Right kidney (tissue), 9 donors: ENCODE measurements at places on chromosomes 2 and 18.

GRCh38 chr2:152222975-152223637, 47.5 kb upstream of the STAM2 start:
- peak; percentile 67 for DNase-seq

- no peak for DNase-seq
These were observed 325.4 kb downstream of the ZEB2 start for GRCh38 chr2:144194326-144195071.

GRCh38 chr2:239264838-239265651, 135.8 kb downstream of the HDAC4 start:
- DNase-seq: no peak

DNA sequence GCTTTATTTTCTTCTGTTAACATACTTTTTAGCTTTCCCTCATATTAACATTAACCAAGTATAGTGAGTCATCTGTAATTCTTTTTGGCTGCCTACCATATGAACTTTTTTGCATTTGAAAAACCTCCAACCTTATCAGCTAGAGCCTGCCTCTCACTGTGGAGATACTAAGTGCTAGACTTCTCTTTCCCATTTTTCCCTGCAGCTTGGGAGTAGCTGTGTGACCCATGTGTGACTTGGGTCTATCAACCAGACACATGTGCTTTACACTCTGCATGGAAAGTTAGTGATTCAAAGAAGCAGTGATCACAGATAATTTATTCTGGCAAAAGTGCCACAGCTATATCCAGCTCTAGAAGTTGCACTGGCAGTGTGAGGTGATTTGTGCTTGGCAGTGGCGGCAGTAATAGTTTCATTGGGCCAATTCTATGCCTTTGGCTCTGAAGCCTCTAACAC, 36.3 kb downstream of the PREPL start:
- no peak for DNase-seq

- DNase-seq: no peak
These were observed 130.2 kb downstream of the INHBB start for GRCh38 chr2:120476141-120476540.

DNA sequence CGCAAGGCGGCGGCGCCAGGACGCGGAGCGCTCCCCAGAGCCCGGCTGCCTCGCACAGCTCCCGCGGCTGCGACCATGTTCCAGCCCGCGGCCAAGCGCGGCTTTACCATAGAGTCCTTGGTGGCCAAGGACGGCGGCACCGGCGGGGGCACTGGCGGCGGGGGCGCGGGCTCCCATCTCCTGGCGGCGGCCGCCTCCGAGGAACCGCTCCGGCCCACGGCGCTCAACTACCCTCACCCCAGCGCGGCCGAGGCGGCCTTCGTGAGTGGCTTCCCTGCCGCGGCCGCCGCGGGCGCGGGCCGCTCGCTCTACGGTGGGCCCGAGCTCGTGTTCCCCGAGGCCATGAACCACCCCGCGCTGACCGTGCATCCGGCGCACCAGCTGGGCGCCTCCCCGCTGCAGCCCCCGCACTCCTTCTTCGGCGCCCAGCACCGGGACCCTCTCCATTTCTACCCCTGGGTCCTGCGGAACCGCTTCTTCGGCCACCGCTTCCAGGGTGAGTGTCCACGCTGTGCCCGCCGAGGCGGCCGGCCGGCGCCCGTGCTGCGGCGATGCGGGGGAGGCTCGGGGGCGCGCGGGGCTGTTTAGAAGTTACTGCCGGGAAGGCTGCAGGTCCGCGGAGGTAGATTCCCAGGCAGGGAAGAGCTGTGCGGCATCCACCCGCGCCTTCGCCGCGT, 696 bp downstream of the EMX1 start:
- peak; percentile 82 for DNase-seq

GRCh38 chr2:151243468-151243867, 18.2 kb downstream of the RBM43 start:
- DNase-seq: no peak

GRCh38 chr18:316393-316792, 48.5 kb upstream of the THOC1 start:
- DNase-seq: no peak

DNA sequence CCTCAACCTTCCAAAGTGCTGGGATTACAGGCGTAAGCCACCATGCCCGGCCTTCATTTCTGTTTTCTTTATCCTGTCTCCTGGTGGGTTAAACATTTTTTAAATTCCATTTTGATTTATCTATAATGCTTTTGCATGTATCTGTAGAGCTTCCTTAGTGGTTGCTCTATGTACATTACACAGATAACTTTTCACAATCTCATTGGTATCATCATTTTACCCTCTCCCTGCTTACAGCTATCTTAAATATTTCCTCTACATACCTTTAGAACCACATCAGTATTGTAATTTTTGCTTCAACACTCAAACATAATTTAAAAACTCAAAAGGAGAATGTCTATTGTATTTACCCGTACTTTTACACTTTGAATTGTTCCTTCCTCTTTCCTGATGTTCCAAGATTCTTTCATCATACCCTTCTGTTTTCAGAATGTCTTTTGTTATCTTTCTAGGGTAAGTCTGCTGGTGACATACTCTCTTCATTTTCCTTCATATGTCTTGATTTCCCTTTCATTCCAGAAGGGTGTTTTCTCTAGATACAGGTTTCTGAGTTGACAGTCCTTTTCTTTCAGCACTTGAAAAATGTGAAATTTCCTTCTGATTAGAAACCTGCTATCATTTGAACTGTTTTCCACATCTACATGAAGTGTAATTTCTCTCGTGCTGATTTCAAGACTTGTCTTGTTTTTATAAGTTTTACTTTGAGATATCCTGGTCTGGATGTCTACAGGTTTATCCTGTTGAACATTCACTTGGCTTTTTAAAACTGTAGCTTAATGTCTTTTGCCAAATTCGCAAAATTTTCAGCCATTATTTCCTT, 21.9 kb downstream of the PPP3R1 start:
- no peak for DNase-seq

DNA sequence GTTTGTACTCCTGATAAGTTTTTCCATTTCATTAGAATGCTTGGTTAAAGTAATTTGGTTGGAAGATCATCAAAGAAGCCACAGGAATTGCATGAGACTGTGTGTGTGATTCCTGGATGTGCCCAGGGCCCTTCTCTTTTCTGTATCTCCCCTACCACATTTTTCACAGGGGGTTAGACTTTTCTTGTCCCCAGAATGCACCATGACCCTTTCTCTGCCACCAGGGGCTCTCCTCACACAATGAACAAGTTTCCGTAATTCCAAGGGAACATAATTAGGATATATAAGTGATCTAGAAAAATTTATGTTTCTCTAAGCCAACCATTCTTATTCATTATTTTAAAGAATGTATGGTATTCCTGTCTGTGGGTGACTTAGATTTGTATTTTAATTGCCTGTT, 291.8 kb downstream of the NEDD4L start:
- no peak for DNase-seq

DNA sequence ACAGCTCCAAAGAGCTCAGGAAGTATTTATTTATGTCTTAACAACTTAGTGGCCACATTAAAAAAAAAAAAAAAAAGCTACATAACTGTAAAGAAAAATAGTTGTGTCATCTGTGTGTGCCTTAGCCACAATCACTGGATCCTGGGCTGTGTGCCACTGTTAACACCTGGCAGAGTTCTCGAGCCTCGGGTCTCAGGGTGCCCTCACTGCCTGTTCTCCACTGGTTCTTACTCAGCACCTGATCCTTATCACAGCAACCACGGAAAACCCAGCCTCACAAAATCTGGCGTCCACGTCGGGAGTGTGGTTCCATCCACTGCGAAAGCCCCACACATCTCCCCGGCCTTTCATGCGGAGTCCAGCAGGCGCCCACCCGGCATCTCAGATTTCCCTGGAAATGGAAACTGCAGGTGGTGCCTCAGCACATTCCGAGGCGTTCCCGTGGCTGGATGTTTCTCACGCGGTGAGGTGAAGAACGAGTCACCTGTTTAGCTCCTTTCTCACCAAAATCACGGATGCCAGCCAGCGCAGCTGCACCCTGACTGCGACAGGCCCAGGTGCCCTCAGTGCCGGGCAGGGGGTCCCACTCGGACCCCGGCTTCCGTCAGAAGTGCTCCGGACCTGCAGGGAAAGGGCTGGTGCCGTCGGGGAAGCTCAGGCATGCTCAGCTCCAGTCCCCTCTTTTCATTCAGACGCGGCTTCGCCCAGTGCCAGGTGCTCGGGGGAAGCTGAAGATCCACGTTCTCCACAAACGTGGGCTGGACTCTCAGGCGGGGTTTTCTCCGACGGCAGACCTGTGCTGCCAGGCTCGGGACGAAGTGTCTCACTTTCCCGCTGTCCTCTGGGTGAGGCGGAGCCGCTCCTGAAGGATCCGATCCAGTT, 198.7 kb upstream of the SALL3 start:
- DNase-seq: no peak

GRCh38 chr2:94986392-94986963, 39.0 kb upstream of the MAL start:
- no peak for DNase-seq

- no peak for DNase-seq
These were observed 115.4 kb downstream of the ACTR3 start for GRCh38 chr2:114005110-114005783.

GRCh38 chr2:221415789-221416188, 156.3 kb downstream of the EPHA4 start:
- no peak for DNase-seq

DNA sequence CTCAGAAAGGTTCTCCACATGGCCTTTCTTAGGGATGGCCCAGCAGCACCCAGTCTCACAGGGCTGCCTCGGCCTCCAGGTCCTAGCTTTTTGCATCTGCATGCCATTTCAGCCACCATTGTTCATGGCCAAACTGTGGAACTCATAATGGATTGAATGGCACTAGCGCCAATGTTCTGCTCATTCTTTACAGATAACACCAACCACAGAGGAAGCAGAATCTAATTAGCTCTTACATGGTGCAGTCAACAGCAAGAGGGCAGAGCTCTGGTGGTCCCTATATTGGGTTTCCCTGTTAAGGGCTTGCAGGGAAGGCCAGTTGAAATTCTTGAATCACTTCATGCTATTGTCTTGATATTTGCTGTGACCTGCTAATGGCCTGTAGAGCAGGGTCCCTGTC, 45.6 kb downstream of the ARL4C start:
- DNase-seq: no peak

- peak; percentile 16 for DNase-seq
These were observed 86.0 kb downstream of the CDC42EP3 start for GRCh38 chr2:37585295-37585908.

DNA sequence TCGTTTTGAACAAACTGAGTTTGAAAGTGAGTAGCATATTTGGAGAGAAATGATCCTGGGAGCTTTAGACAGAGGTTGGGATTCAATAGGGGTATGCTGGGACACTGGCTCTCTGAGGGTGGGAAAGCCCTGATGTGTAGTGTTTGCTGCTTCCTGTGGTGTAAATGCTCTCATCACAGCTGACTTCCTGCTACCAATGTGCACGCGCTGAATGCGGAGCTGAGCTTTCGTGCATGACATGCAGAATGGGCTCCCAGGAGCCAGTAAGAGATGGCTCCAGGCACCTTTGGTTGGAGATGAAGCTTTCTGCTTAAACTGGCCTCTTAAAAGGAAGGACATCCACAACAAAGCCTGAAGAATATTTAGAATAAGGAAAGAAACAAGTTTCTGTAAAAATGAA, 224.1 kb upstream of the CCDC150 start:
- DNase-seq: no peak

DNA sequence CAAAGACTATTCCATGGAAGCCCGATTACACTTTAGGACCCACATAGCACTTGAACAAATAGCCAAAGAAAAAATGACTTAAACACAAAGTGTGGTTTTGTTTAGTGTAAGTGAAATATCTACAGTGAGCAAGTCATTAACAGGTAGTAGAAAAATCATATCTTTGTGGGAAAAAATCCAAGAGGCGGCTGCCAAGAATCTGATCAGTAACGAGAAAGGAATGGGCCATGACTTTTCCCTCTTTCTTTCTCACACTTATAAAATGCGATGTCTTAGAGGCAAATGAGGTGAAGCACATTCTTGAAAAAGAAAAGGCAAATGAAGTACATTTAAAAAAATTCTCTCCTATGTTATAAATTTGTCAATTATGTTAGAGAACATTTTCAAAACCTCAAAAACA, 12.9 kb upstream of the GEMIN6 start:
- no peak for DNase-seq

GRCh38 chr2:228828397-228828796, 442.7 kb downstream of the PID1 start:
- no peak for DNase-seq

GRCh38 chr2:232860593-232861241, 9.3 kb upstream of the SNORC start:
- DNase-seq: no peak

DNA sequence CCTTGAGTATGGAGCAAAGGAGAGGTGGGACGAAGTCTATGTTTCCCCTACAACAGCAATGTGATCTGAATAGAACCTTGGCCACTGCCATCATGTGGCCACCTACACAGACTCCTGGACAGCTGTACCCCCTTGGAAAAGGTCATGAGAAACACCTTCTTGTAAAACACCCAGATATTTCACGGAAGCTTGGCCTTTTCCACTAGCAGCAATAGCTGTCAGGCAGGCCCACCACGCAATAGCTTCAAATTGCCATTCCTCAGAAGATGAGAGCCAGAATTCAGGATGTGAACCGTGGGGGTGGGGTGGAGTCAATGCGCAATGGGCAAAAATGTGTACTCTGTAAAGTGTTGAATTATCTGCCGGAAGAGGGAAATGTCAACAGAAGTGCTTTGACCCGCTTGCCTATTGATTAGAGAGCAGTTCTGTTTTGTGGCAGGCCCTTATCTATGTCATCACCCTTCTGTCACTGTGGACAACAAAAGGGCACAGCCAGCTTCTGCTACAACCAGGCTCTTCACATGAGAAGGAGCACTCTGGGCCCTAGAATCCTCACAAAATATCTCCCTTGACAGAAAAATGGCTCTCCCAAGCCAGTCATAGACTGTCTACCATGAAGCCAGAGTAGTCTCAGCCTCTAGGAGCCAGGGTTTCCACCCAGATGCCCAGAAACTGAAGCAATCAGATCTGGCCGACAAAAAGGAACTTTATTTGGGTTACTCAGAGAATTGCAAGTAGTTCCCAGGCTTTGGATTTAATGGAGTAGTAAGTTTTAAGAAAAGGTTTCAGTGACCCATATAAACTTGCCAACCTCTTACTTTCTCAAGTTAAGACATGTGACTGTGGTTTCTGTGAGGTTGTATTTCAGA, 9.5 kb downstream of the INPP1 start:
- no peak for DNase-seq

DNA sequence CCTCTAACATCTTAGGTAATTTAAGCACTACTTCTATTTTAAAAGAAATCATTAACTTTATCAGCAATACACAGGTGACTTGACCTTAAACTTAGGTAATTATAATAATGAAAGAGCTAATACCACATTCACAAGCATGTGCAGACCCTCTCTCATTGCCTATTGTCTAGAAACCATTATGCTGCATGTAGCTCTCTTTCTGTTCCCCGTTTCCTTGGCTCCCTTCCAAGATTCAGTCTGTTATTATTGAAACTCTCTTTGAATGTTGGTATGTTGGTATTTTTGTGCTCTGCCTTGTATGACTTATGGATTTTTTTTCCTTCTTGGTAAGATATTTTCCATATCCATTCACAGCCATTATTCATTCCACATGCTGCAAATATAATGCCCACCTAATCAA, 201.2 kb downstream of the CDCA7 start:
- no peak for DNase-seq

DNA sequence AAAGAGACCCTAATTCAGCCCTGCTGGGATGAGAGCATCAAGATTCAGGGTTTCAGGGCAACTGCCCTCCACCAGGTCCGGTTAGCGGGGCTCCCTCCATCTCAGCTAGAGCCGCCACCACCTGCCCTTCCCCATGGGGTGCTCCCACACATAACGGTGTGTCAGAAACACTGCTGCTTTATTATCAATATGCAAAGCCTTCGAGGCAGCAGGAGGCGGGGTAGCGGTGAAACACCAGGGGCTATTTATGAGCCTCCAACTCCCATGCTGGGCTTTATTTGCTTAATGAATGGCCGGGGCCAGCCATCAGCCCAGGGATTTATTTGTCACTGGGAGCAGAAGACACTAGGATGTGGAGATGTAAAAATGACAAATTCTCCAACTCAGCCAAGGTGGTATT, 109.8 kb downstream of the GALNT14 start:
- no peak for DNase-seq
